NCI-H345 (cell line): ENCODE measurements at places on chromosomes 1 and 21.

GRCh38 chr1:150813028-150813707 is 5.1 kb upstream of the CTSK start:
- peak; percentile 36 for DNase-seq

DNA sequence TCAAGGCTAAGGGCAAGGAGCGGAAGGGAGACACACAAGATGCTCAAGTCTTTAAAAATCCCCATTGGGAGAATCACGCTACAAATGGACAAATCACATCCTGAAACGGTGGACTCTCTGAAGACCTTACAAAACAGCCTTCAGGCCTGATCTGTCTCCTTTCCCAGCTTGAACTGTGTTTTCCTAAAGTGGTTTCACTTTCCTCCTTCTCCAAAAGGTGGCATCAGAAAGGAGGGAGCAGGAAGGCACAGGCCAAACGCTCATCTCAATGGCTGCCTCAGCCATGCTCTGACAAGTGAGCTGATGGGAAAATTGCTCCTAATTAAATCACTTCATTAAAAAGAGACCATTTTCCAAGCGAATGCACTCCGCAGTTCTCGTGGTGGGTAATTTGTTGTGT is 47.7 kb downstream of the UTP25 start:
- peak; percentile 78 for DNase-seq

DNA sequence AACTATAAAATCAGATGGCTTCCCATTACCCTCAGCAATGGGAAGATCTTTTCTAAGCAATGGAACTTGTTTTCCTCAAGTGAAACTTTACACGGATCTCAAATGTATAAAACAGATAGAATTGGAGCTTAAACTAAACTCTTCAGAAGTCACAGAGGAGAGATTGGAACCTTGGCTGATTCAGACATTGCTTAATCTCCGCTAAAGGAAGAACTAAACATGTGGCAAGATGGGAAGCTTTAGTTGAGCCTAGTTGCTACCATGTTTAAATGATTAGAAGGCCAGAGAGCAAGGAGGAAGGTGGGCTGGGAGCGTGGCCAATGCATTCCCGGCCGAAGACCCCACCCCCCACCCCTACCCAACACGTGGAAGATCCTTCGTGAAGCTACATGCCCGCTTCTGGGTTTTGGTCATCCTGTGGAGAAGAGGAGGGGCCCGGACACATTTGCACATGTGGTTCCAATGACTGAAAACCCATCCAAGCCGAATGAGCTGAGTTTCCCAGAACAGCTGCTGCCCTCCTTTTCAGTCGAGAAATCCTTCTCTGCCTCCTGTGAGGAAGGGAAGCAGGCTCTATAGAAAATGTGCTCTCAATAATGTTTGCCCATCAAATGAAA is 164.3 kb downstream of the MIS18A start:
- peak; percentile 67 for DNase-seq

- no peak for DNase-seq
Observed at GRCh38 chr1:193260056-193260745, 73.8 kb upstream of the B3GALT2 start.

GRCh38 chr21:34320011-34320410 is 43.8 kb upstream of the KCNE2 start:
- DNase-seq = no peak

DNA sequence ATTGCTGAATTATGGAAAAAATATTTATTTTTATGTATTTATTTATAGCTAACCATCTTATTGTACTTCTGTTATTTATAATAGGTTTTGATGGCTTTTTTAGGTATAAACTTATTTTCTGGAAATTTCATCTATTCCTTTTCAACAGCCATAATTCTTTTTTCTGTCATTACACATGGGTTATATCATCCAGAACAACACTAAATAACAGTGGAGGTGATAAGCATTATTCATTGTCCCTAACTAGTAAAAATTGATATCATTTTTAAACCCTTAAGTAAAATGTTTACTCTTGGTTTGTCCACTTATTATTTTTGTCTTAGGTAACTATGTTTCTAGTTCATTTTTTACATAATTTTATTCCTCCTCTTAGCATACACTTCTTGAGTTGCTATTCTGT is 309.1 kb downstream of the USH2A start:
- no peak for DNase-seq

- DNase-seq = no peak
Observed at GRCh38 chr1:23449958-23450357, 25.4 kb upstream of the TCEA3 start.

GRCh38 chr1:150622303-150622975 is 7.0 kb downstream of the ENSA start:
- DNase-seq = no peak

DNA sequence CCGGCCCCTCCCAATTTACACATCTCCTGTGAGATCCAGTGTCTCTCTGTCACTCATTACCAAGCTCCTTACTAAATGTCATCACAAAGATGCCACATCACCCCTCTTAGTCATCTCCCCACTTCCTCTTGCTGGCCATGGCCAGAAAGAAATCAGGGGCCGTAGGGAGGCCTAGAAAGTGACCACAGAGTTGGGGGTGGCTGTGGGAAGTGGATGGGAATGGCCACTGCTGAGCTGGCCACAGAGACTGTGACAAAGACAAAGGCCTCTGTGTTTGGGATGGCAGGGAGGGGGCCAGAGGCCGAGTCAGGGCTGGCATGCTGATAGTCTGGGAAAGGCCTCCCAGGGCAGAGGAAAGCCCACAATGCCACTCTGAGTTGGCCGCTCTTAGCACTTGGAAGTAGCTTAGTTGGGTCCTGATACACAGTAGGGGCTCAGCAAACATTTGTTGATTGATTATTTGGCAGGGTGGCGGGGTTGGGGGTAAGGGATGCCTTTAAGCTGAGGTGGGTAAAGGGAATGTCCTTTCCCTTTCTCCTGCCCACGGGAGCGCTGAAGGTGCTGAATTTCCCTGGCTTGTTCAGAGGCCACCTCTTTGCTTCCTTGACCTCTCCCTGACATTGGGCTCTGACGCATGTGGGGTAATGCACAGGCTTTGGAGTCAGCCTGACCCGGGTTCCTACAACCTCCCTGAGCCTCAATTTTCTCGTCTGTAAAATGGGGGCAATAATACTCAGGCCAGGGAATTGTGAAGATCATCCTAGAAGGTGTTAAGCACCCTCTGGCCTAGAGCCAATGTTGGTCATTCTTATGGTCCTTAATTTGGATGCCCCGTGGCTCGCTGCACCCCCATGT is 13.2 kb downstream of the NAV1 start:
- no peak for DNase-seq

GRCh38 chr1:151970128-151970527 is 23.5 kb downstream of the S100A10 start:
- DNase-seq = no peak

DNA sequence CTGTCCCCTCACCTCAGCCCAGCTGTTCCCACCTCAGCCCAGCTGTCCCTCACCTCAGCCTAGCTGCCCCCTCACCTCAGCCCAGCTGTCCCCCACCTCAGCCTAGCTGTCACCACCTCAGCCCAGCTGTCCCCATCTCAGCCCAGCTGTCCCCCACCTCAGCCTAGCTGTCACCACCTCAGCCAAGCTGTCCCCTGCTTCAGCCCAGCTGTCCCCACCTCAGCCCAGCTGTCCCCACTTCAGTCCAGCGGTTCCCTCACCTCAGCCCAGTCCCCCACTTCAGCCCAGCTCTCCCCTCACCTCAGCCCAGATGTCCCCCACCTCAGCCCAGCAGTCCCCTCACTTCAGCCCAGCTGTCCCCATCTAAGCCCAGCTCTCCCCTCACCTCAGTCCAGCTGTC is 88.4 kb upstream of the CSF3R start:
- DNase-seq = no peak

GRCh38 chr1:41812051-41812450 is 106.7 kb downstream of the HIVEP3 start:
- peak; percentile 69 for DNase-seq

DNA sequence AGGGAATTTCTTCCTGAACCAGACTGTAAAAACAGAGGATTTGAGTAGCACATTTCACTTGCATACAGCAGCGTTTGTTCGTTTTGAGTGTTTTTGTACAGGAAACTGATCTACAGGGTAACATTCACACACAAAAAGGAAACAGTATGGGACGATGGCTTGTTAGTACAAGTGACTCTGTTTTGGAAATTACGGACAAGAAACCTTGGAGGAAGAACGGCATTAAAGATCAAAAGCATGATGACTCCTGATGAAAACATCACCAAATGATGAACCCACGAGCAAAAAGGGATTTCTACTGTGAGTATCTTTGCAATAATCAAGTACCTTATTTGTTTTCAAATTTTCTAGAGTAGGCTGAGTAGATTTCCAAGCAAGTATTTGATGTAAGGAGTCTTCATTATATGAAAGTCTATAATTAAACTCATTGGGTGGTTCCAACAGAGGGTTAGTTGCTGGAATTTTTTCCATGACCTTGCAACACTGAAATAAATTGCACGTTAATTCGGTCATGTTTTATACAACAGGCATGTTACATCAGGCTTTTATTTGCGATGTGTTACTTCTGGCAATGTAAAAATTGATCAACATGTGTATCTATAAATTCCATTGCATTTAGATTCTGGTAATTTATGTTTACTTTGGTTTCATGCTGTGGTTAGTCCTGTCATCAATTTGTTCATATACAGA is 76.7 kb upstream of the KCNK2 start:
- no peak for DNase-seq

DNA sequence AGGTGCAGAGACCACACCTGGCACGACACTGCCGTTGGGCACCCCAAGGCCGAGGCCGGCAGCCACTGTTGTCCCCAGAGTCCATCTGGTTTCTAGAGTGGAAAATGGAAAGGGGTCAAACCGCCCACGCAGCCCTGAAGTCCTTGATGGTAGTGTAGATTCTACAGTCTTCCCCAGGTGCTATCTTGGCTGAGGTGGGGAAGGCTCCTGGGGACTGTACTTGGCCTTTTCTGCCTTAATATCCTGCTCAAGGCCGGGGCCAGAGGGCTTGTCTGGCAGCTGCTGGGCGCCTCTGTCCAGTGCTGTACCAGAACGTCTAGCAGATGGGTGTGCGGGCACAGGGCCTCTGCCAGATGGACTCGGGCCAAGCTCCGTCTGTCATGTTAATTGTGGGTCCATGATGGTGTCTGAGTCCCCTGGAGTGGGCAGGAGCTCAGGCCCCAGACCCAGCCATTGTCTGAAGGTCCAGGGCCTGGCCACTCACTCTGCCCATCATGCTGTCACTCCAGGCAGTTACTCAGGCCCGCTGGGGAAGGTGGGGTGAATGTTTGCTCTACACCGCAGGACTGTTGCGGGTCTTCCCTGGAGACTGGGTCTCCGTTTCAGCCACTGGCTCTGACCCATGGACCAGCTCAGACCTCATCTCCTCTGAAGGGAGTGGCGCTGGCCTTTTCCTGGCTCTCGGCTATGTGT is 161.9 kb upstream of the COL6A1 start:
- no peak for DNase-seq

GRCh38 chr1:33211972-33212371 is 30.1 kb upstream of the TRIM62 start:
- no peak for DNase-seq

DNA sequence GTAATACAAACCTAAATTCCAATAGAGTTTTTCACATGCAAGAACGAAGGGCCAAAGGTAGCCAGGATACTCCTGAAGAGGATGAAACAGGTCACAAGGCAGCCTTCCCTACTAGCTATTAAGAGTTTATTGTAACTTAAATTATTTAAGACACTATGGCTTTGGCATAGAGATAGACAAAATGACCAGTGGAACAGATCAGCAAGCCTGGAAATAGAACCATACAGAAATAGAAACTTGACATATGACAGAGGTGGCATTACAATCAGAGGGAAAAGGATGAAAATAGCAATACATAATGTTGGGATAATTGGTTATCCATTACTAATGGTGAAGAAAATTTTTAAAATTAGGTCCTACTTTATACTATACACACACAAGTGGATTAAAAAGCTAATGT is 16.5 kb downstream of the GFI1 start:
- DNase-seq = no peak

GRCh38 chr1:226578946-226579578 is 30.5 kb downstream of the STUM start:
- no peak for DNase-seq

- DNase-seq = no peak
Observed at GRCh38 chr1:36824390-36824861, 209.9 kb downstream of the GRIK3 start.

GRCh38 chr1:171884475-171884874 is 43.2 kb downstream of the DNM3 start:
- DNase-seq = no peak

- no peak for DNase-seq
Observed at GRCh38 chr1:65165269-65165993, 17.4 kb downstream of the AK4 start.

DNA sequence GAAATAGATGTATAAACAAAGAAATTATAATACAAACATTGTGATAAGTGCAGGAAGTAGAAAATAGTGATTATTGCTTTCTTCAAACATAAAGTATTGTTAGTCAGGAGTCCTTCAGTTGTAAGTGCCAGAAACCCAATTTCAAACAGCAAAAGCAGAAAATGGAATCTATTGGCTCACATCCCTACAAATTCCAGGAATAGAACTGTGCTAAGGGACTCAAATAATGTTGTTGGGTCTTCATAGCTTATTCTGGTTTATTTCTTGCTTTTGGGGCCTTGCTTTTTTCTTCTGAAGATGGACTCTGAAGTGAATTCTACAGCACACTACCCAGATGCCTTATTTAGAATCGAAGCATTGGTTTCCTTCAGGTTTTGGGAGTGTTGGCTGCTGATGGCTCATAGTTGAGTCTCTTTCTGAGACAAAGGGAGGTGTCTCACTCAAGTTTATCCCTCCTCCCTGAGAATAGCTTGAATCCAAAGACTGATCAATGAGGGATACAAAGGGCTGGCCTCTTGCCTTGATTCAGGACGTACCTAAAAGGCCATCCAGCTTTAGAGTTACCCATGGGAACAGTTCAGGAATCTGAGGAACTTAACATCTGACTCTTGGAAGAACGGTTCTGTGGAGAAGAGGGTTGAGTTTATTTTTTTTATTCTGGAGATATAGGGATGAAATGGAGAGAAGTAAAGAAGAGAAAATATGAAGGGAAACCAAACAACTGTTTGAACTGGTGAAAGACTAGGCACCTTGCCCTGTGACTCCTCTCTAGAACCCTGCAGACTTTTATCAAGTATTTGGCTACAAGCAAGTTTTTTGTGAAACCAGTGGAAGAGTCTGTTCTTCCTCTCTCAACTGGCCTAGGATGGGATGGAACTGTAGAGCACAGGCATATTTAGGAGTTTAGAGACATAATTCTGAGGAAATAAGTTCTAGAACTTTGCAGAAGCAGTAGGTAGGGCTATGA is 39.0 kb upstream of the ATG4C start:
- DNase-seq = no peak
